Activated T-cell treated with anti-CD3 and anti-CD28 coated beads, Interleukin-2, amount 50 U/mL, for 72 hours (primary cell): ENCODE measurements at places on chromosomes 1 and 21. TPM values are rescaled to one million over a fixed set of nuclear protein-coding genes. Genes with fewer than 3 reads are reported as not detected.

Gene RXRG
- total RNA-seq = not detected

Gene SMCP
- not detected for total RNA-seq

Gene TTC34
- total RNA-seq = 0.88 TPM

Gene LCE2A
- not detected for total RNA-seq

Gene RNU1-1
- total RNA-seq = 1,100 TPM

Gene CD1D
- total RNA-seq = not detected

Gene CCDC27
- not detected for total RNA-seq

GRCh38 chr1:23193391-23194118, 23.7 kb downstream of the HTR1D start:
- no peak for DNase-seq

DNA sequence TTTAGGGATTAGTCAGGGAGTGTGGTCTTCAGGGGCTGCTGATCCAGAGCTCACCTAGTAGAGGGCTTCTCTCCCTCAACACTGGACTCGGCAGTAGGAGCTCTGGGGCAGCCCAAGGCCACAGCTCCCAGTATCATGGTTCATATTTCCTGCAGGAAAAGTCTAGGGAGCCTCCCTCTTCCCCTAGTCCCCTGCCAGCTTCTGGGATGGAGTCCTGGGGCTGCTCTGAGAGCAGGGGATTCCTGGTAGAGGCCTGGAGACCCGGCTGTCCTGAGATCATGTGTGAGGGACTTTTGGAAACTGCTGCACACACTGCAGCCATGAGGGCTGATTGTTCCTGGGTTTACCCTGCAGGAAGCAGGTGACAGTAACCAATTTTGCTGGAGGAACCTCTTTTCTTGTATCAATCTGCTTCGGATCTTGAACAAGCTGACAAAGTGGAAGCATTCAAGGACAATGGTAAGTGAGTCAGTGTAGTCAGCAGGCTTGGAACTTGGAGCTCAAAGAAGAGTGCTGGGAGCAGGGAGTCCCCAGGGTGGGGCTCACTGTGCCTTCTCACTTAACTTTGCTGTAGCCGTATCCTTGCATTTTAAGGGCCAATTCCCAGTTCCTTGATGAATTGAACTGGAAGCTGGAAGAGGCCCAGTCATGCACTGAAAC, 16.3 kb downstream of the STRIP1 start:
- no peak for DNase-seq

DNA sequence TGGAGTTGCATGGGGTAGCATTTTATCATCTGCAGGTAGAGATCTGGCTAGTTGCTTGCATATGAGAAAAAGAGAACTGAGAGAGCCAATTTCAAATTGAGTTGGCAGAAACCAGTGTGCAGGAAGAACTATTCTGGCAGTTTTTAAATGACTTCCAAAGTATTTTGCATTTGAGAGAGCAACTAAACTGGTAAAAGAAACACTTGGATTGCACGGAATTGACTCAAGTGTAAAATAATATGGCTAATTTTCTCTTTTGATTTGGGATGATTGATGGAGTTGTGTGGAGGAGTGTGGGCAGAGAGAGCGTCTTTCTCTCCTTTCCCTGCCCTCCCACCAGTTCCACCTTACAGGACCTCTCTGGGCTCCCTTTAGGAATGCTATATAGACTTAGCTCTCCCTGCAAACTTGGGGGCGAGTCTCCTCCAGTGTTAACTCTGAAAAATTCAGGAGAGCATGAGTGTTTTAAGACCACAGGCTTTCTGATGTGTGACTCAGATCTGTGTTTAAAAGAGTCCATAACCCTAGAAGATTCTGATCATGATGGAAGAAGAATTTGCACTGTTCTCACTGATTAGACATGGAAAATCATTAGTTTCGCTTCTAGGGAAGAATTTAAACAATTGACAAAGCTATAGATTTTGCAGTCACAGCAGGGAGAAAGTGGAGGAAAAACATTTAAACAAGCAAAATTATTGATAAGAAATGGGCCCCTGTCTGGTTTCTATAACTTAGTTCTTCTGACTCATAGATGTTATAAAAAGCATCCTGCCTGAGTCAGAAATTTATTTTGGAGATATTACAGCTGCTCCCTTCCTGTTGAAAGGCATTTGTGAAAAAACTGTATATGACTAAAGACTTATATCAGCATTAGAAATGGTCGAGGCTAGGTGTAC, 24.9 kb upstream of the CTBS start:
- DNase-seq = no peak

DNA sequence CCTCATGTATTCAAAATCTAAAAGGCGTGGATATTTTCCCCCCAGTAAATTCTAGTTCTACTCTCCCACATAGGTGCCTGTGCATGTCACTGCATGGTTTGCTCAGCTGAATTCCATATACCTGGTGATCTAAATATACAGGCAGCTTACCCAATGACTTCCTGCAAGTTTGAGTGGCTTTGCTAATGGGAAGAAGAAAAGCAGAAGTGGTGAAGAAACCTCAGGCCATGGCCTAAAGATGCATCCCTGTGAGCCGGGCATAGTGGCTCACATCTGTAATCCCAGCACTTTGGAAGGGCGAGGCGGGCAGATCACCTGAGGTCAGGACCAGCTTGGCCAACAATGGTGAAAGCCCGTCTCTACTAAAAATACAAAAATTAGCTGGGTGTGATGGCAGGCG, 11.5 kb downstream of the SLC44A3 start:
- DNase-seq = no peak

- DNase-seq = no peak
These were observed 238.2 kb downstream of the GRIK3 start for GRCh38 chr1:36796106-36796590.

DNA sequence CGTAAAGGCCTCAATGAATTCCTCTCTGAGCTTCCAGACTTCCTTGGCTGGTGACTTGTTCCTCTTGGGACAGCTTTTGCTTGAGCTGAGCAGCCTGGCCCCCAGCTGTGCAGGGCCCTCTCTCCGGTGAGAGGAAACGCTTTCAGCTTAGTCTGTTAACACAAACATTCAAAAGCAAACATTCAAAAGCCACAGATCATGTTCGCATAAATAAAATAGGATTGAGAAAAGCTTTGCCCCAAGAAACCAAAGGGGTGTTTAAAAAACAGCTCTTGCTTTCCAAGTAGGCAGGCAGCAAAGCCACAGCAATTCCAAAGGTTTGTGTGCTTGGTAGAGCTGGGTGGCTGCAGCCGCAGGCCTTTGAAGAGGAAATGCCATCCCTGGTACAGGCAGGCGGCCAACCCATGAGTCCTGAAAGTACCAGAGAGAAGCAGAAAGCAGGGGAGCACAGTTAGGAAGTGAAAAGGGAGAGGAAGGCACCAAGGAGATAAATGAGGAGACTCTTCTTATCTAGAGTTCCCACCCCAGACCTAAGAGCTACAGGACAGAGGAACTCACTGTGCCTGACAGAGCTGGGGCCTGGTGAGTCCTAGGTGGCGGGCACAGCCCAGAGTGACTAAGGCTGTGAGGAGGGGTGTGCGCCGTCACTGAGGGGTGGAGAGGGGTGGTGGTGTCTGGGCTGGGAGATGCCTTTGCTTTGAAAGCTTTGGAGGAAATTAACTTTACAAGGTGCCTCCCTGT, 48.4 kb downstream of the CCN1 start:
- DNase-seq = no peak

GRCh38 chr1:17272646-17273045, 23.7 kb downstream of the PADI3 start:
- DNase-seq = no peak

GRCh38 chr1:110211496-110212168, 1.5 kb downstream of the KCNC4 start:
- peak; percentile 67 for DNase-seq

- no peak for DNase-seq
These were observed 7.0 kb downstream of the KCNA3 start for GRCh38 chr1:110667776-110668175.

DNA sequence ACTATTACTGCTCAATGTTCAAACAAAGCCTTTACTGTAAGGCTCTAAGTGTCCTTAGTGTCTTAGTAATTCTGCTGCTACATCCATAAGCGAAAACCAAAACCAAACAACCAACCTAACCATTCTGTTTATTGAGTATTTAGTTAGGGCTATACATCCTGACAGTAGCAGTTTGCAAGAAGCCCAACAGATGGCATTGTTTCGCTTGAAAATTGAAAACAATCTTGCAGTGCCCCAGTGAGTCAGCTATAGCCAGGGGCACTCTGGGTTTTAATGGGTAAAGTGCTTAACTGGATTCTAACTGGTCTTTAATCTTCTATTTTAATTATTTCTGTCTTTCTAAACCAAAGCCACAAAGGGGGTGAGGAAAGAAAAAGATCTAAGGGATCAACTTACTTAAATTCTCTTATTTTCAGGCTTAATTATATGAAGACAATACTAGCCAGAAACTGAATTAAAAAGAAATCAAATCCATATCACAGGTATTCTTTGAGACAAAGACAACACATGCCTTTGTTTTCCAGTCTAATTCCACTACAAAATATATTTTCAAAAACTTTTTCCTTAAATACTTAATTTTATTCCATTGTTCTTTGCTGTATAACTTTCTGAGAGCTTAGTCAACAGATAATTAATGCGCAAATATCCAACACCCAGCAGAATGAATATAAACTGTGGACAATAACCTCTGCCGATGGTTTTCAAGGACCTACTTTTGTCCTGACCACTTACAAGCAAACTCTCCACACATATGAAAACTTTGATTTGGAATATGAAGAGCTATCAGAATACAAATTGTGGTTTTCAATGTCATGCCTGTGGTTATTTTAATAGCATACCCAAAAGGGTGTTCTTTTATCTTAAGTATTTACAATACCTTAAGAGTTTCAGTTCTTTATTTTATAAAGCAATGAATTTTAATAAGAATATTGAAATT, 15.2 kb downstream of the POGZ start:
- DNase-seq = peak; percentile 68
